ENCODE measurements at places on chromosomes 6 and 20.

DNA sequence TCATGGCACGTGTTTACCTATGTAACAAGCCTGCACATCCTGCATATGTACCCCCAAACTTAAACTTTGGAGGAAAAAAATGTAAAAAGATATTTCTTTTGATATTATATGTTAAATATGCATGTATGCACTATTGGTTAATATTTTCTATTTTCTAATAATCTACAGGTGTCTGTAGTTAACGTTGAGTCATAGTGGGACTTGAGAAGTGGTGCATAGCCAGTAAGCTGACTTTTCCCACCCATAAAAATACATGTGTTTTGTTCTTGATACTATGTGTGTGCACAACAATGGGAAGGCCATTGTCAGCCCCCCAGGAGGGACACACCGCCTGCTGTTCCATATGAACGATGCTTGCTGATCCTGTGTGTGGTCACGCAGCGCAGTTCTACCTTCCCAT is 49.1 kb downstream of the FAM120B start:
- DNase-seq: no peak

DNA sequence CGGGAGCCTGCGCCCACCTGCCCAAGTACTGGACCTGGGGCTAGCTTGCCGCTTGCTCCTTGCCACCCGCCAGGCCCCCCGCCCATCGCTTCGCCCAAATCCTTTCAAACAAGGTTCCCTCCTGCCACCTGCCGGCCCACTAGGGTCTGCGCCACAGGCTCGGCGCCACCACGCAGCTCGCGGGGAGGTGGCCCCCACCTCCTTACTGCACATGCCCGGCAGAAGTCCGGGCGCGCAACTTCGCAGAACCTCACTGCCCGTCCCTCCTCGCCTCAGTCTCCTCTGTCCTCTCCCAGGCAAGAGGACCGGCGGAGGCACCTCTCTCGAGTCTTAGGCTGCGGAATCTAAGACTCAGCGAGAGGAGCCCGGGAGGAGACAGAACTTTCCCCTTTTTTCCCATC is 11.2 kb downstream of the GNAS-AS1 start:
- DNase-seq: peak; percentile 63

DNA sequence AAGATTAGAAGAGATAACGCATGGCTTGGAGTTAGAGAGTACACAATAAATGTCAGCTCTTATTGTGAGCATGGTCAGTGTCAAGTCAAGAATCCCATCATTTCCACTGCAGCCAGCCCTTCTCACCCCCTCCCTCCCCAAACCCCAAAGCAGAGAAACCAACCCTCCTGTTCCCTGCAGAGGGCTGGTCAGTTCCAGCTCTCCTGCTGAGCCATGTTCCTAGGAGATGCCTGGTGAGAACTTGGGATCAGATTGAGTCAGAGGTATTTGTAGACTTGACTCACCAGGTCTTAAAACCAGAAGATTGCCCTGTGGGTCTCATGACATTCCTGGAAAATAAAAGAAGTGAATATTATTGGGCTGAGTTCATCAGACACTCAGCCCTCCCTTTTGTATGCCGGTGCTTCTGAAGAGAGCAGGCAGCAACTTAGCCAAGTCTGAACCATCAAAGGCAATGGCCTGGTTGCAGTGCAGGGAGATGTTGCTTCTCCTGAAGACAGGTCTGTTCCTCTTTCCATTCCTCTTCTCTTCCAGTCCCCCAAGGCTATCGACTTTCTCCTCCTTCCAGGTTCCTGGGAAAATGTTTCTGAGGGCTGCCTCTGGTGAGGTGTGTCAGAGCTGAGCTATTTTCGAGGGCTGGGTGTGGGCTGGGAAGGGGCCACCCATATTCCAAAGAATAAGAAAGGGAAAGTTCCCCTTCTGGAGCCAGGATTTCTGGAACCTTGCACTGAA is 278.2 kb upstream of the SUPT3H start:
- DNase-seq: no peak

DNA sequence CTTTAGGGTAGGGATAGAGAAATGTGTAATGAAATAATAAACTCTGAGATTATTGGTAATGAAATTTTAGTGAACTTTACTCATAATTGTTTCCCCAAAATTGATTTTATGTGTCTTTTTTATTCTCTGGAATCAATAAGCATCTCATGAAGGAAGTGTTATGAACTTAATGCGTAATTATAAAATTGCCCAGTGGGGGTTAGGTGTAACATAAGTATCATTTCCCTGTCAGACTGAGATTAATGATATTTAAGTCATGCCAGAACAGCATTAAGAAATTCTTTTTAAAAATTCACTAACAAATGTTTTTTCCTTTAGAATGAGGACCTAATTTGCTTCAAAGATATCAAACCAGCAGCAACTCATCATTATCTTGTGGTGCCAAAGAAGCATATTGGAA is 10.0 kb downstream of the HINT3 start:
- no peak for DNase-seq

GRCh38 chr20:21714297-21715192 is 9.1 kb downstream of the PAX1 start:
- no peak for DNase-seq

DNA sequence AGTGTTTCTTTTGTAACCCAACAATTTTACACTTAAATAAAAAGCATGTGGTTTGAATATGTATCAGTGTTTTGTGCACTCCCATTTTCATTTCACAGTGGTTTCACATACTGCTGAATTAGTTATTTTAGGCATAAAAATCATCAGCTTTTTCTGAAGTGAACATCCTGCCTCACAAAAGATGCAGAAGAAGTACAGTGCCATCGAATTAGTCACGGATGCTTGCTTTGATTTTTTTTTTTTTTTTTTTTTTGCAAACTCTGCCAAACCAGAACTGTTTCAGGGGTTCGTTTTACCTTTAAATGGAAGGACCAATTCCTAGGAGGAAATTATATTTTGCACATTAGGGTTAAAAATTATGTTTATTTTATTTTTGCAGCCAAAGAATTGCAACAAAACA is 158.6 kb downstream of the RPS12 start:
- no peak for DNase-seq

DNA sequence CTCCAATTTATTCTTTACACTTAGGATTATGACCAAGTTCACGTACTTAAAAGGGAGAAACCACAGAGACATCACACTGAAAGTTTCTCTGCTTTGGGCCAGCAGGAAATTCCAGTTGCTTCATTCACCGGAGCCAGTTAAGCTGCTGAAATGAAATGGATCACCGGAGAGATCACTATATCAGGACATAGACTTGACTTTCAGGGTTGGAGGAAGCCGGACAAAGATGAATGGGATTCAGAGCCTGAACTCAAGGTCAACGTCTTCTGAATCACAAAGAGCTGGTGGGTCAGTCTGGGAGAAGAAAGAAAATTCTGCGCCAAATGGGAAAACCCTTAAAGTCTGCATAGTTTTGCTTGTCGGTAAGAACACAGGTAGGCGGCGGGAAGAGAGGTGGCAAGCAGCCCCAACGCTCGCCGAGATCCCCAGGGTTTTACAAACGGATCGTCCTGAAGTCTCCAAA is 81.9 kb upstream of the CCDC28A start:
- DNase-seq: peak; percentile 13

- DNase-seq: peak; percentile 72
Measured at GRCh38 chr6:144150710-144151657, 667 bp downstream of the STX11 start.

GRCh38 chr6:77815531-77815930 is 162.7 kb downstream of the MEI4 start:
- no peak for DNase-seq

GRCh38 chr6:704046-704445 is 11.1 kb upstream of the EXOC2 start:
- no peak for DNase-seq

- no peak for DNase-seq
Measured at GRCh38 chr6:16045238-16045637, 83.6 kb upstream of the MYLIP start.

All from CD4-positive, alpha-beta T cell treated with Interleukin-6 for 4 hours (primary cell).